Kidney epithelial cell (primary cell): ENCODE measurements at places on chromosomes 2 and 18. TPM values are rescaled to one million over a fixed set of nuclear protein-coding genes. Genes with fewer than 3 reads are reported as not detected.

- no peak for DNase-seq
Observed at GRCh38 chr2:26058390-26058789, 24.5 kb downstream of the RAB10 start.

GRCh38 chr2:230949966-230950873 lies 25.2 kb upstream of the GPR55 start:
- no peak for DNase-seq

DNA sequence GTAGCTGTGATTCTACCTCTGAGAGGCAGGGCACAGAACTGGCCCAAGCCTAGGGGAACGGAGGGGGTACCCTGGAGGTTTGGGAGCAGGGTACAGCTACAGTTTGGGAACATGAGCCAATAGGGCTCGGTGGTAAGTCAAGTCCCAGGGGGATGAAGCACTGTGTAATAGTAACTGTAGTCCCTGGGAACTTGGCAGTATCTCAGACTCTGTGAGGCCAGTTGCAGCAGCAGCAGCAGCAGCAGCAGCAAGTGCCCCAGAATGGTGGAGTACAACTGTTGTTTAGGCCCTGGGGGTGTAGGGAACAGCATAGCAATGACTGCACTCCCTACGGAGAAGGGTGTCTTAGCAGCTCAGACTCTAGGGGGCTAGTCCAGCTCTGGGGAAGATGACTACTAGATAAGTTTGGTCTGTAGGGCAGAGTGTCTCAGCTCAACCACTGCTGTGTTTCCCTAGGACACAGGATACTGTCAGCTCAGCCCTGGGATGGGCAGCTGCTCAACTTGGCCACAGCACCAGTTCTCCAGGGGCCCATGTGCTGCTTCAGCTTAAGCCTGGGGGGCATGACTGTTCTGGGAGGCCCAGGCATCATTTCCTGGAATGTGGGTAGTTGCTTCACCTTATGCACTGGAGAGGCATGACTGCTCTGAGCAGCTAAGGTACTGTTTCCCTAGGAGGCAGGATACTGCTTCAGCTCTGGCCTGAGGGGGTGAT lies 20.5 kb downstream of the CARF start:
- no peak for DNase-seq

Gene GPR35
- 0.62 and 1.3 TPM in 2 replicates for total RNA-seq

Gene MAP3K20
- 18.9 and 20.4 TPM in 2 replicates for total RNA-seq
